Left hindlimb (tissue), 1 donor: ENCODE measurements at places on chromosomes 13 and 19.
A peak's percentile ranks its signal among the peaks of the same experiment; 100 is the strongest.

DNA sequence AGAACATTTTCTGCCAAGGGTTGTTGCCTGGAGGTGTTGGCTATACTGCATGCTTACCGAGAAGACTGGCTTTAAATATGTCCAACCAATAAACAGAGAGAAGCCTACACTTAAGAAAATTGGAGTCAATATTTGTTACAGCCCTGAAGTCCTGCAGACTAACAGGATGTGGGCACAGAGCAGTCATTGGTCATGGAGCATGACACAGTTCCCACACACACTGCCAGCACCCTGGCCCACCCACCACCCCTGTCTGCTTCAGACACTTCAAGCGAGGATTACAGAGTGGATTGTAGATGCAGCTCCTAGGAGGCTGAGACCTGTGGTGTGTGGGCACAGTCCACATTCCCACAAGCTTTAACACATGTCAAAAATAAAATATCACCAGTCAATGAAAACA is 21.0 kb upstream of the SERP2 start:
- peak; percentile 66 for DNase-seq

GRCh38 chr13:110162866-110163658 is 143.9 kb downstream of the COL4A1 start:
- no peak for DNase-seq

DNA sequence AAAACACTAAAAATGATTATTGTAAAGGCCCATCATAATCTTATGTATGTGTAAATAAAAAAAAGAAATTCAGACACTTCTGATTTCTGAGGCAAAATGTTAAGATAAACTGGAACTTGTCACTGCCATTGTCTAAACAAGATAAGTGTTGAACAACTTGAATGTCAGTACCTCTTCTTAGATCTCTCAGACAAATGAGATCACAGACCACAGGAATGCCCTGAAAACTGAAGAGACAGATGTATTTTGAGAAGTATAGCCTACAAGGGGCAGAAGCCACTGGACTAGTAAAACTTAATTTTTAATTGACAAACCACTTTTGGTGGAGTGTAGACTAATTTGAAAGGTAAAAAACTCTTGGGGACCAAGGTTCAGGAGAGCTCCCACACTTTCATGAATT is 375.5 kb upstream of the SLITRK5 start:
- DNase-seq: no peak

DNA sequence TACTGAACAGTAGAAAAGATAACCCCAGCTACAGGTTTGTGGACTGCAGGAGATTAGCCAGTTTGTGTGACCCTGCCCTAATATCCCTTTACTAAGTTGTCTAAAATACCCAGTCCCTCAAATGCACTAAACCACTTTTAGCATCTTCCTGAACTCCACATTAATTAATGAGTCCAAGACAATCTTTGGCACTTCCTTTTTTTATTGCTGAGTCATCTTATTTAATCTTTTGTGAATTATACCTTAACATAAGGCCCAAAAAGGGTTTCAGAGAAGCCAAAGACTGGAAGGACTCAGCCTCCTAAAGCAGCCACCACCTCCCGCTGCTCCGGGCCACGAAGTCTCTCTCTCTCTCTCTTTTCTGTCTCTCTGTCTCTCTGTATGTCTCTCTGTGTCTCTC is 48.8 kb upstream of the PDCD5 start:
- DNase-seq: no peak

DNA sequence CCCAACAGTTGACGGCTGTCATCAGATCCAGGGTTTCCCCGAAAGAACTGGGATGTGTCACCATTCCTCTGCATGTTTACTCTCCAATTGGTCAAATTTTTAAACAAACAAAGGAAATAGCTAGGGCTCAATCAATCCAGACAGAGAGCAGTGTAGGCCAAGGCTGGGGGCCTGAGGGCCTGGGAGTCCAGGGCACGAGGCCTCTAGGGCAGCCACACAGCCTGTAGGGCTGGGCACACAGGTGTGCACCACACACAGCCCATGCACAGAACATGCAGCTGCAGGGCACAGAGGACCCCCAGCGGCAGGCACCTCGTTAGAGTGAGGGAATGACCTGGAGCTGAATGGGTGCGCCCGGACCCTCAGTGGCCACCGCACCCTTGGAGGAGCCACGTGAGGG is 9.5 kb downstream of the MIER2 start:
- DNase-seq: no peak

DNA sequence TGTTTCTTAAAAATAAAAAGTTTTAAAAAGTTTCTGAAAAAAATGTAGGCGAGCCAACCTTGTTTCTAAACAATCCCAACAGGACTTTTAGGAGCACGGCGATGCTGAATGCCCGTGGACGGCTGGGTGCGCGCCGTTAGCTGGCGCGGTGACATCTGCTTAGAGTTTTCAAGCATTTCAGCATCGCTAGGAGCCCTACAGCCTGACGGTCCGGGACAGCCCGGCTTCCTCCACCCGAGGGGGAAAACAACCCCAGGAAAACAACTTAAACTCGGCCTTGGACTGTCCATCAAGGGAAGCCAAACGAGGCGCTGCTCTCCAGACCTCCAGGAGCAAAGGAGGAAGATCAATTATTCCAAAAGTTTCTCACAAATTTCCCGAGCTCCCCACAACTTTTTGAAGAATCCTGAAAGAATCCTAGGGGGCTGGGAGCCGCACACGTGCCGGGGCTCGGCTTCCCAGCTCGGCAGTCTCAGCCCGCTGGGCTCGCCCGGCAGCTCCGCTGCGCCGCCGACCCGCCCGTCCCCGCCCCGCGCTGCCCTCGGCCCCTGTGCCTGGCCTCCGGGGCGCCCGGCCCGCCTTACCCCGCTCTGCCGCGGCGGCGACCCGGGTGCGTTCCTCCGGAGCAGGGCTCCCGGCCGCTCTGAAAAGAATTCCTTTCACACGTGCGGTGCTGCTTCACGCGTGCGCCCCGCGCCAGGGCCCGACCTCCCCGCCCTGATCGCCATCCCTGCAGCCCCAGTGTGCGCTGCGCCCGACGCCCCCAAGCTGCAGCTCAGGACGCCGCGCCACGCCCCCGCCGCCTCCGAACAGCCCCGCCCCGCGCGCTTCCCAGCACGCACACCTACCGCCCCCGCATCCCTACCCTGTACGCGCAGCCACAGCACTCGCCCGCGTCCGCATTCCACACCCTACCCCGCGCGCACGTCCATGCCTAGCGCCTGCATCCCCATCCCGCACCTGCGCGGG is at the start of gene GJA3:
Gene GJA3, minus strand, starts transcription at position 747 of the 969 bp plus-strand sequence. CDS start 17,764 bp downstream, outside the sequence.
- DNase-seq: peak; percentile 45

DNA sequence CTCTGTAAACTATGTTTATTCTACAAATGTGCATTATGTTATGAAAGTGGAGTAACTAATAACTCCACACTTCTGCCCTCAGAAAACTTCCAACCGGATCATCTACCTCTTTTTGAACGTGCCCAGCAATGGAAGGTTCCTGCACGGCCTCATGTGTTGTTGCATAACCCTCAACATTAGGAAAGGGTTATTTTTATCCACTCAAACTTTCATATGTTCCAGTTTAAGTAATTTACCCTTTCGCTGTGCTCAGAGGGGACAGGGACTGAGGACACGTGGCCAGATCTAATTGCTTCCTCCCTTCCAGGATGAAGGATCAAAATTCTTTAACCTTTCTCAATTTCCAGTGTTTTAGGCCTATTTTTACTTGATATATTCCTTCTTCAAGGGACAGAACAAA is 29.6 kb downstream of the IRS2 start:
- DNase-seq: no peak

GRCh38 chr19:52535771-52536447 is 8.4 kb downstream of the ZNF808 start:
- DNase-seq: peak; percentile 88

DNA sequence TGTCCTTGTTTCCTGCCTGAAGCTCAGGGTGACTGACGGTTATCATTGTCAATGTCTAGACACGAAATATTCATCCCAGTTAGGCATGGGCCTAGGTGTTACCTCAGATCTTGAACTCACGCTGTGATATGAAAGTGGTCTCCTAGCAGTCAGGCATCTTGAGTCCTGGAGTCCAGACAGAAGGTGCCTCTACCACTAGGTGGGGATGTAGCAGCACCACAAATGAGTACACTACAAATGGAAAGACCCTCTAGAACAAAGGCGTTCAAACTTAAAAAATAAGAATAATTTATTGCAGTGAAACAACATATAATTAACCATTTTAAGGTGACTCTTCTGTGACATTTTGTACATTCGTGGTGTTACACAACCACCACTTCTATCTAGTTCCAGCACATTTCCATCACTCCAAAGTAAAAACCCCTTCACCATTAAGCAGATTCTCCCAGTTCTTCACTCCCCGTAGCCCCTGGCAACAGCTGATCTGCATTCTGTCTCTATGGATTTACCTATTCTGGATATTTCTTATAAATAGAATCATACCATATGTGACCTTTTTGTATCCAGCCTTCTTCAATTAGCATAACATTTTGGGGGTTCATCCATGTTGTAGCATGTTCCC is 11.9 kb upstream of the FRY start:
- peak; percentile 40 for DNase-seq

DNA sequence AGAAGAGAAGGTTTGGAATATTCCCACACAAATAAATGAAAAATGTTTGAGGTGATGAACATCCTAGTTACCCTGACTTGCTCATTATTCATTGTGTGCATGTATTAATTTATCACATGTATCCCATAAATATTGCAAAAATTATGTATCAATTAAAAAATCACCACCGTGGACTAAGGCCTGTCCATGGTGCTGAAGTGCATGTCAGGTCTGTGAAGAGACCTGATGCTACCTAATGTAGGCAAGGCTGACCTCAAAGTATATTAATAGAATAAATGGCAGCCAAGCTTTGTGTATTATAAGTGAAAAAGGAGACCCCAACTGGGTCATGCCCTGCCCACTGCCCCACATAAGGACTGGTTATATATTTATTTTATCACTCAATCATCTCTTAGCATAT is 34.4 kb upstream of the ZNF835 start:
- DNase-seq: no peak

- DNase-seq: no peak
Observed at GRCh38 chr19:12800923-12801465, 606 bp downstream of the PRDX2 start.

DNA sequence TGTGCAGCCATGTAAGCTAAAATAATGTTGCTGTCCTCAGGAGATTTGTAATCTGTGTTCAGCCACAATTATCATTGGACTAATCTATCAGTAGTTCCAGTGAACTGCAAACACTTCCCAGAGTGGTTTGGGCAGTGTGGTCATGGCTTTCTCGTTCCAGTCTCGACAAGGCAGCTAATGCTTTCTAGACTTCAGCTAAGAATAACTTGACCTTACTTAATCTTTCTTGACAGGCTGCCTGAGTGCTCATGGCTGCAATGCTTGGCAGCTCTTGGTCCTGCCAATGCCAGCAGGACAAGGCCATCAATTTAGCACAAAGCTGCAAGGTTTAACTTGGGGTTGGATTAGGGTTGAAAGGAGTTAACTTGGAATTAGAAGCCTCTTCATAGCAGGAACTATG is 32.8 kb downstream of the ATP12A start:
- DNase-seq: no peak

DNA sequence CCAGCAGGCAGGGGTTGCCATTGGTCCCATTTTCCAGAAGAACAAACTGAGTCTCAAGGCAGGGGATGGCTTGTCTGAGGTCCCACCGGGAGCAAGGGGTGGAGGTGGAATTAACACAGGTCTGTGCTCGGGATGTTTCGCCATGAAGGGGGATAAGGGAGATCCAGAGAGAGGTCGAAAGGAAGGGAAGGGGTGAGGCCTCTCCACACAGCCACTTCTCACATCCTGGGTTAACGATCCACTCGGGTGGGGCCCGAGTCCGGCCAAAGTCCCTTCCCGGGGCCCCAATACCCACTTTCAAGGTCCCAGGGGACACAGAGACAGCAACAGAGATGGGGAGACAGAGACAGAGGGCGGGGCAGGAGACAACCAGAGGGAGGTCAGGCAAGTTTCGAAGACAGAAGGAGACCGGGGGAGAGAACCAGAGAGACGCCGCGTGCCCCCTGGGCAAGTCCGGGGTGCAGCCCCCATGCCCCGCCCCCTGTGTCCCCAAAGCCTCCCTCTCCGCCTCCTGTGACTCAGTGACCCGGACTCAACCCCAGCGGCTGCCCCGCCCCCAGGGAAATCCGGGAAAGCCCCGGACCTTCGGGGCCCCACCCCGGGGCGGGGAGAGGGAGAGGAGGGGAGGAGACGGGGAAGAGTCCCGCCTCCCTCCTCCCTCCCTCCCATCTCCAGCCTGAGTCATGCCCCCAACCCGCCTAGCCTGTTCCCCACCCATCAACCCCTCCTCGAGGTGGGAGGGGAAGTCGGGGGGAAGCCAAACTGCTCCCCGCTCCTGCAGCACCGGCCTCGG is 1.4 kb upstream of the BCL3 start:
- peak; percentile 93 for DNase-seq

GRCh38 chr13:24063281-24063877 is 97.1 kb upstream of the SPATA13 start:
- DNase-seq: no peak

DNA sequence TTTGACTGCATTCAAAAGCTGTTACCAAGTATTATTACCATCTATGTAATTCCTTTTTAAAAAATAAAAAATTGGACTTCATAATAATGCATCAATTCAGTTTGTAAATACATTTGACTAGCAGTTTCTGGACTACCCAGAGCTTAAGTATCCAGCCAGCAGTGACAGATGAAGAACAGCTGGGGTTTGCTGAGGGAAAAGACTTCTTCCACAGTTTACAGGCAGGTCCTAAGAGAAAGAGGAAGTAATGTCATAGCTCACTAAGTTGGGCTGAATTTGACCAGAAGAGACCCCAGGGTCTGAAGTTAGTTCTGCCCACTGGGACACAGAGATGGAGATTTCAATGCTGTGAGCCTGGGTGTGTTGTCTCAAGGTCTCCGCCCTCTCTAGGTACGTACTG is 96.4 kb downstream of the MBNL2 start:
- no peak for DNase-seq

DNA sequence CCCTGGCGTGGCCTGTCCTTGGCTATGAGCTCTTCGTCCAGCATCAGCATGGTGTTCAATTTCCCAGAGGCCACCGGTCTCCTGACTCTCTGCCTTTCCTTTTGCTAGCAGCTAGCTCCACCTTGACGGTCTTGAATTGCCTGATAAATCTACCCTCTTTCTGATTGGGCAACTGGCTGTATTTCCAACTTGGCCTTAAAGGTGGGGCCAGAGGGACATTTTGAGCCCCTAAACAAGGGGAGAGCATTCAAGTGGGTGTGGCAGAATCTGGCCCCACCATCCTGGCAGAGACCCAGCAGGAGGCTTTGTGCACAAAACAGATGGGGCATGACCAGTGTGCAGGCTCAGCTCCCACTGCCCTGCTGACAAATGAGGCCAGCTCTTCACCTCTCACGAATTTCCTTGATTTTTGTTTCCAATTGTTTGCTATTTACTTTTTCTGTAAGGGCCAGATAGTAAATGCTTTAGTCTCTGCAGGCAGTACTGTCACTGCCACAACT is 148.9 kb upstream of the VSTM2B start:
- DNase-seq: no peak

- no peak for DNase-seq
Observed at GRCh38 chr19:18682807-18683108, 722 bp upstream of the CRTC1 start.

- DNase-seq: no peak
Observed at GRCh38 chr19:46351241-46352041, 4.6 kb downstream of the PPP5C start.

DNA sequence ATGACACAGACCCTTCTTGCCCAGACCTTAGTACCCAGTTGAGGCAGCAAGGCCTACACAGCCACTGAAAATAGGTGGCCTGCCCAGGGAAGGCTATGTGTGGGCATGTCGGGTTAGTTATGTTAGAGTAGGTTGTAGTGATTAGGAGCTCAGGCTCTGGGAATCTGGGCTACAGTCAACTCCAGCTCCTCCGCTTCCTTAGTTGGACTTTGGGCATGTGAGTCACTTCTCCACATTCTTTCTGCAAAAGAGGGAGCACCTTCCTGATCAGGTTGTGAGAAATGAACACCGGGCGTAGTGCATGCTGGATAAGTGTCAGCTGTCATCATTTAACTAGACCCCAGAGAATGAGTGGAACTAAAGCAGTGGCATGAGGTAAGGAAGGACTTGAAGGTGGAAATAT is 64.8 kb downstream of the ARHGAP35 start:
- no peak for DNase-seq
